IPS DF 19.7 (cell line): ENCODE measurements at places on chromosomes 3 and 15.

DNA sequence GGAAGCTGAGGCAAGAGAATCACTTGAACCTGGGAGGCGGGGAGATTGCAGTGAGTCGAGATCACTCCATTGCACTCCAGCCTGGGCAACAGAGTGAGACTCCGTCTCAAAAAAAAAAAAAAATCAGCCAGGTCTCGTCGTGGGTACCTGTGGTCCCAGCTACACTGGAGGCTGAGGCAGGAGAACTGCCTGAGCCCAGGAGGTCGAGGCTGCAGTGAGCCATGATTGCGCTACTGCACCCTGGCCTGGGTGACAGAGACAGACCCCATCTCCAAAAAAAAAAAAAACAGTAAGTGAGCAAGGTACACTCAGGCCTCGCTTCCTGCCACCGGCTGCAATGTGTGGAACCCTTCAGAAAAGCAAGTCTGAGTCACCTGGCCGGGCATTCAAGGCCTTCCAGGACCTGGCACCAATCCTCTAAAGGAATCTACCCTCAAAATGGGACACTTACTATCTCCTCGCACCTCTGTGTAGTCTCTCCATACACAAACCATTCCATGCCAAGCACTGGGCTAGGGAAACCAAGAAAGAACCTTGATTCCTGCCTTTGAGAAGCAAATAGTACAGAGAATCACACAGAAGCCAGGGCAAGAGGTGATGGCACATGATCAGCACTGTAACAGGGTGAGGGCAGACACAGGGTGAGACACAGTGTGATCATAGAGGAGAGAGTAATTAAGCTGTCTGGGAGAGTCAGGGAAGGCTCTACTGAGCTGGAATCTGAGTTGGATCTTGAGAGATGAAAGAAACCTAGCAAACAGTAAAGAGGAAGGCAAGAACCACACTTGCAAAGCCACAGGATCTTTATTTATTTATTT lies 9.7 kb downstream of the SCAMP2 start:
- DNase-seq: no peak

DNA sequence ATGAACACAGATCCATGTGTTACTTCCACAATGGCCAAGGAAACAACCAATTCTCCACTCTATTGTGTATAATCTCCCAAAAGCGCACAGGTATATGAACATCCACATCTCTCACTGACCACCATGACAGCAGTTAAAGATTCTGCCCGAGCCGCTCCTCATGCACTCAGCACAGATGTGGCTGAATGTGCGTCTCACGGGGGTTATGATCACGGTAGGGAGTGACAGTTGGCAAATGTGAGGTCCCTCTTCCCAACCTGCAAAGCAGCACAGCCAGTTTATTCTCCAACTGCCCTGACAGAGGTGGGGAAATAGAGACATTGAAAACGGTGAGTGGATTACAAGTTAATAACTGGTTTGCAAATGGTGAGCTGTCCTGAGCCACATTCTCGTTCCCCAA lies 17.6 kb downstream of the FOXP1 start:
- no peak for DNase-seq

GRCh38 chr15:78907577-78907976 lies 34.9 kb downstream of the MORF4L1 start:
- peak; percentile 17 for DNase-seq

GRCh38 chr3:127951276-127951675 lies 36.2 kb downstream of the KBTBD12 start:
- no peak for DNase-seq

- DNase-seq: no peak
Measured at GRCh38 chr3:124587053-124587408, 143.2 kb upstream of the UMPS start.

- DNase-seq: no peak
Measured at GRCh38 chr3:166788936-166789335, 591.2 kb downstream of the ZBBX start.

DNA sequence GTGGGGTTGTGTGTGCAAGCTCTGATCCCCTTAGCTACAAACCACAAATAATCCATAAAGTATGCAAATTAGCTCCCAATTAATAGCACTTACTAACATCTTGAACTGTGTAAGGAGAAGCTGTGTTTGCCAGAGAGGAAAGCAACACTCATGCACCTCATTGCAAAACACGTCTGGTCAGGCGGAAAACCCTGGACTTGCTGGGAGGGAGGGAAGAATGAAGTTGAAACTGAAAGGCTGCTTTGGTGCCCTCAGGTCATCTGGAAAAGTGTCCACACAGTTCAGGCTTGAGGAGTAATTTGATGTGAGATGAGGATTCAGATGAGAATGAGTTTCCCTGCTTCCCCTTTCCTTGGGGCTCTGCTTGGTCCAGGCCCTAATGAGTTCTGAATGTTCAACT lies 185.5 kb upstream of the ANKRD28 start:
- no peak for DNase-seq

DNA sequence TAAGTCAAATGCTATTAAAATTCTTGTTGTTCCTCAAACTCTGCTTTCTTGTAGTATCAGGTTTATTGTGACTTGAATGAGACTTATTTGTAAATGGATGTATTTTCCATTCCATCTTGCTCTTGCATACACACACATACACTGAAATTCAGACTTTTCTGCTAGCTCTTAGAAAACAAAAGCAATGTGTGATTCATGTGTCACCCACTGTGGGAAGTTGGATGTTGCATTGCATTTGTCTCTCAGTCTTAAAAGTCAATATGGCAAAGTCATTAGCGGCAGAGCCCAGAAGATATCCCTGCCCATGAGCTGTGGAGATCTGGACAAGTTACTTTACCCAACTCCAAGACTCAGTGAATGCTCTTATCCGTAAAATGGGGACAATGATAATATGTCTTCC lies 357.2 kb upstream of the TPRG1 start:
- no peak for DNase-seq

GRCh38 chr3:134430950-134431445 lies 54.8 kb downstream of the ANAPC13 start:
- no peak for DNase-seq

- DNase-seq: no peak
Measured at GRCh38 chr3:57006949-57007419, 53.5 kb upstream of the SPATA12 start.

- no peak for DNase-seq
Measured at GRCh38 chr15:65796610-65797078, 4.6 kb upstream of the DENND4A start.

DNA sequence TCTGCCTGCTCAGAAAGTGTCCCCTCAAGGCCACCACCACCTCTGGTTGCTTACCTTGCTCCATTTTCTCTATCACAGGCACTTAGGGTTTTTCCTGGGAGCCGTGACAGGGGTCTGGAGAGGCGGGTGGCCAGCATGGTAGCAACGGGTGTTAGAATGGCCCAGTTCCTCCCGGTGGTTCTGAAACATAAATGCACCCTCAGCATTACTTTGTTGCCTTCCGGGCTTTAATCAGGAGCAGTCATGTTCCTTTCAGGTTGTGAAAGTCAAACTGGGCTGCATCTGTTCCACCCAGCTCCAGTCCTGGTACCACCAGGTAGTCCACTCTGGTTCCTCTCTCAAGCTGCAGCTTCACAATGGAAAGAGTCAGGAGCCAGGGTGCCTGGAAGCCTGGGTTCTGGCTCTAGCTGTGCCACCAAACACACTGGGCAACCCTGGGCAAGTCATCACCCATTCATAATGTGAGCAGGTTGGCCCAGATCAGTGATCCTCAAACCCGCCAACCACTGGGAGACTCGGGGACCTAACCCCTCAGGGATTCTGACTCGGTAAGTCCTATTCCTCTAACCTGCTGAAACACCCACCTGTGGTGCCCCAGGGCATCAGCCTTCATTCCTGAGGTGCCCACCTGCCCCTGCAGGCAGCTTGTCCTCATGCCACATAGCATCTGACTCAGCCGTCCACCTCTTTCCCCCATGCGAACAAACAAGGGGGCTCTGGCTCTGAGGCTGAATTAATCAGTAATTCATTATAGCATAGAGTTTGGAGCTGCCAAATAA lies 9.3 kb downstream of the BDH1 start:
- DNase-seq: no peak

- DNase-seq: peak; percentile 23
Measured at GRCh38 chr15:92882697-92883162, 17.4 kb upstream of the CHD2 start.

DNA sequence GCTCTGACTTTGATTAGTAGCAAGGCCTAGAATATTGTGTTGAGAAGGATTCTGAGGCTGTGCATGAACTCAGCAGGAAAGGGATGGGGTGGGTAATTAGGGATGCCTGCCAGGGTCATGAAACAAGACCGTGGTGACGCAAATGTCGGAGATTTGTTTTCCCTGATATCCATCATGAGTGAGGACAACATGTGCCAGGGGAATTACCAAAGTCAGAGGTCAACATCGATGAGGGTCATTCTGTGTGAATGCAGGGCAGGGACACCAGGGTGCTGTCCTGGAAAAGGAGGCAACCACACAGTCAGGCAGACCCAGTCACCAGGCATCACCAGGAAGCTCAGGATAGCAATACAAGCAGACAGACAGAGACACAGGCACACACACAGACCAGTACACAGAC lies 52.2 kb downstream of the SLCO2A1 start:
- no peak for DNase-seq

- no peak for DNase-seq
Measured at GRCh38 chr3:69590111-69590510, 149.2 kb upstream of the MITF start.

DNA sequence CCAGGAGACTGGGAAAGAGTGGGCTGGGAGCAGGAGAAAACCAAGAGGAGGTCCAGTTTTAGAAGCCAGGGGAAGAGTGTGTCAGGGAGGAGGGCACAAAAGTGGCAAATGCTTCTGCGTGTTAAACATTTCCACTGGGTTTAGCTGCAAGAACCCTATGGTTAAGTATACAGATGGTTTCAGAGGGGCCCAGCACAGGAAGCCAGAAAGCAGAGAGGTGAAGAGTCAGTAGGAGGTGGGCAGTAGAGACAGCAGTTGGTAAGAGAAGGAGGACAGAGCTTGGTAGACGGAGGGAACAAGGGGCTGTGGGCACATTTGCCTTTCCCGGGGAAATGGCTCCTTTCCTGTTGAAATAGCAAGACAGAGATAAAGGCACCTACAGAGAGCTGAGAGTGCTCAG lies 133.8 kb downstream of the EPHB1 start:
- DNase-seq: no peak

DNA sequence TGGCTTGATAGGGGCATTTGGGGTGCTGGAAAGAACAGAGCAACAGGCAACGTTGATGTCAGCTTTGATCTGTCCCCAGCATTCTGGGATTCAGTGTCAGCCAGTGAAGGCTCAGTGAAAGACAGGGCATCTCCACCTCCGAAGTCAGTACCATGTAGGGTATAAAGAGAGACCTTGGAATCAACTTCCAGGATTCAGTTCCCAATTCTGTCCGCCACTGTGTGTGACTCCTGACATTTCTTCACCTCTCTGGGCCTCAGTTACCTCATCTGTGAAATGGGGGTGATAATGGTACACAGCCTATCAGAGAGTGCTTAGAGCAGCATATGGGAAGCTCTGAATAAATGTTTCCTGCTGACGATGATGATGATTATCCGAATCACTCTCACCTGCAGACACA lies 55.6 kb upstream of the FLNB start:
- DNase-seq: no peak

DNA sequence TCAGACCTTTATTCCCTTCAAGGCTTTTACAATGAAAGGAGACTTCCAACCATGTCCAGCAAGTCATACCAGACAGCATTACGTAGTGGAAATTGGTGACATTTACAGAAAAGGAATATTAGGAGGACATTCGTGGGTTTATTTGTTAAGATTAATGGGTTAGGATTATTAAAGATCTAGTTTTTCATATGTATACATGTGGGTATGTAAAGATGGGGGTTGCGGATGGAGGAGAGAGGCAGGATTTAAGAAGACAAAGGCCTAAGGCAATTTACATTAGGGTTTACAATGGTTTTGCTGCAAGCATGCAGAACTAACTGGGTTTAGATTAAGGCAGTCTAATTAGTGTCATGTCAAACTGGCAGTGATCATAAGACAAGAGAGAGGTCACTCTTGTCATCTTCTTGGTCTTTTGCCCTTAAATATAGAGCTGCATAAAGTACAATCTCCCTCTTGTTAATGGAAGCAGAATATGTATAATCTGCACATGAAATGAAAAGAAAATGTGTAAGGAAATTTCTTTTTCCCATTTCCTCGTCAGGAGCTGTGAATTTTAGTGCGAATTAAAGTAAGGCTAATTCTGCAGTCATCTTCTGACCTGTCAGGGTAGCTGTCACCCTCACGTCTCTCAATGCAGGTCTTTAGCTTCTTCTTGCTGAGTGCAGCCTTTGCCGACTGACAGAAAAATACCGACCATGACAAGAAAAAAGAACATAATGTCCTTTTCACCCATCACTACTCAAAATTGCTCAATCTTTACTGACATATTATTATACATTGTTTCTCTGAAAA lies 258.9 kb upstream of the MEIS2 start:
- DNase-seq: no peak

- no peak for DNase-seq
Measured at GRCh38 chr15:68183616-68184315, 21.4 kb downstream of the CALML4 start.

GRCh38 chr3:188978421-188979171 lies 193.2 kb upstream of the TPRG1 start:
- no peak for DNase-seq

DNA sequence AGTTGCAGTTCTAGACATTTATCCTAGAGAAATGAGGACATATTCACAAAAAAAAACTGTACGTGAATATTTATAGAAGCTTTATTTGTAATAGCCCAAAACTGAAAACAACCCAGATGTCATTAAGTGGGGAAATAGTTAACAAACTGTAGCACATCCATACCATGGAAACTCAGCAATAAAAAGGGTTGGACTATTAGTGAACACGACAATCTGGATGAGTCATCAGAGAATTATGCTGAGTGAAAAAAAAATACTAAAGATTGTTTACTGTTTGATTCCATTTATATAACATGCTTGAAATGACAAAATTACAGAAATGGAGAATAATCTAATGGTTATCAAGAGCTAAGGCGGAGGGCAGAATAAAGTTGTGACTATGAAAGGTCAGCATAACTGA lies 59.5 kb downstream of the CPA3 start:
- no peak for DNase-seq

DNA sequence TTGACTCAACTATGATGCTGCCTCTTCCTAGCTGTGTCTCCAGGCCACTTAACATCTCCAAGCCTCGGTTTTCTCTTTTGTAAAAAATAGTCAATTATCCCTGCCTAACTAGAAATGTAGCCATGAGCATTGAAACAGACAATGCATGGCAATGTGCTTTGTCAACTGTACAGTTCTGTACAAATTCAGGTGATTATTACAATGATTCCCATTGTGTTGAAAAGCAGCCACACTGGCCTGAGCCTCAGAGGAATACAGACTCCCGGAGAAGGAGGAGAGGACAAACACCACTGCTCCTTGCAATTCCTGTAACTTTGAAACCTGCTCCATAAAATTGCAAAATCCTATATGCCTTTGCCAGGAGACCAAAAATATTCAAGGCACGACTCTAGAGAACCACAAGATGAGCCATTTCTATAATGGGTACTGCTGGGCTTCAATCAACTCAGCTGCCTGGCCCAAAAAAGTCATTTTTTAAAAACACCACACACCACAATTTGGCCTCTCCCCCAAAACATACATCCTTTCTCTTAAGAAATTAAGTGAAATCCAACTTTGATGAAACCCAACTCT lies 28.6 kb downstream of the DAPK2 start:
- no peak for DNase-seq

- no peak for DNase-seq
Measured at GRCh38 chr3:34955680-34956079, 683.6 kb upstream of the ARPP21 start.

- DNase-seq: no peak
Measured at GRCh38 chr3:72625602-72626337, 222.5 kb downstream of the SHQ1 start.
